Mesothelial cell of epicardium (in vitro differentiated cells): ENCODE measurements at places on chromosomes 2 and 18. TPM values are rescaled to one million over a fixed set of nuclear protein-coding genes. Genes with fewer than 3 reads are reported as not detected.

- DNase-seq, result no peak
Measured at GRCh38 chr18:58748899-58749595, 77.8 kb downstream of the MALT1 start.

GRCh38 chr2:12556762-12557161 lies 160.0 kb upstream of the TRIB2 start:
- no peak for DNase-seq

- no peak for DNase-seq
Measured at GRCh38 chr2:54636415-54637139, 86.9 kb upstream of the EML6 start.

GRCh38 chr18:52069201-52069600 lies 270.8 kb upstream of the DCC start:
- no peak for DNase-seq

- DNase-seq, result no peak
Measured at GRCh38 chr2:219306047-219306446, 3.2 kb downstream of the PTPRN start.

DNA sequence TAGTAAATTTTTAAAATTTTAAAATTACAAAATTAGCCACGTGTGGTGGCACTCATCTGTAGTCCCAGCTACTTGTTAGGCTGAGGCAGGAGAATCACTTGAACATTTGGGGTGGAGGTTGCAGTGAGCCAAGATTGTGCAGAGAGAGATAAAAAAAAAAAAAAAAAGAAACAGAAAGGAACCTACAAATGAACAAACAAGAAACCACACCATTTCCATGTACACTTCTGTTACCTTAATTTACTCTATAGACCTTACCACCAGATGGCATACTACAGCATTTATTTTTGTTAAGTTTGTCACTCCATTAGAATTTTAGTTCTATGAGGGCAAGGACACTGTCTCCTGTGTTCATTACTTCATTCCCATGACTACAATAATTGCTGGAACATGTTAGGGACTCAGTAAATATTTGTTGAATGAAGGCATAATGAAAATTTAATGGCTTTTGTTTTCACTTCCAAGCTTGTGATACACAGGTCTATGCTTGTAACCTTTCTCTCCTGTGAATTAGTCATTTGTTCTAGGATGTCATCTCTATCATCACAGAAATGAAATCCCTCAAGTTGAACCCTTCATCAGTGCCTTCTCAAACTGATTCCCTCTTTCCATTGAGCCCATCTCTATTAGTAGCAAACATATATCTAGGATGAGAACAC lies 76.0 kb downstream of the ARHGAP15 start:
- no peak for DNase-seq

Gene TGFA
- 0.77 to 0.96 TPM (median 0.78 TPM) in 3 replicates for total RNA-seq
